AG04450 (cell line): ENCODE measurements at places on chromosomes 13 and 19. TPM values are rescaled to one million over a fixed set of nuclear protein-coding genes. Genes with fewer than 3 reads are reported as not detected.

- no peak for DNase-seq
Measured at GRCh38 chr19:10173527-10173926, 21.2 kb downstream of the DNMT1 start.

DNA sequence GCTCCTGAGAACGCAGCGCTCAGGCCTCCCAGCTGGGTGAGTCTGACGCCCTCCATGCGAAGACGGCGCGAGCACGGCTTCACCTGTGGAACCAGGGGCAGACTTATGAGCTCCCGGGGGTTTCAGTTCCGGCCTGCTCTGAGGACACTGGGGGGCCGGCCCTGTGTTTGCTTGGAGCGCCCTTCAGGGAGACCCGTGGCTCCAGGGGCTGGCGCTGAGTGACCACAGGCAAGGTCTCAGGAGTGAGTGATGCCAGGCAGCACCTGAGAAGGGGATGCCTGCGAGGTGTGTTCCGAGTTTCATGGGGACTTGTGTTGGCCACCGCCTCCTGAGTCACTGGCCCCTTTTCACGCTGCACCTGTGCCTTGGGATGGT lies 4.5 kb downstream of the MCF2L start:
- no peak for DNase-seq

The EPS8L1 gene
- 1.5 and 2.3 TPM in 2 replicates for polyA plus RNA-seq

DNA sequence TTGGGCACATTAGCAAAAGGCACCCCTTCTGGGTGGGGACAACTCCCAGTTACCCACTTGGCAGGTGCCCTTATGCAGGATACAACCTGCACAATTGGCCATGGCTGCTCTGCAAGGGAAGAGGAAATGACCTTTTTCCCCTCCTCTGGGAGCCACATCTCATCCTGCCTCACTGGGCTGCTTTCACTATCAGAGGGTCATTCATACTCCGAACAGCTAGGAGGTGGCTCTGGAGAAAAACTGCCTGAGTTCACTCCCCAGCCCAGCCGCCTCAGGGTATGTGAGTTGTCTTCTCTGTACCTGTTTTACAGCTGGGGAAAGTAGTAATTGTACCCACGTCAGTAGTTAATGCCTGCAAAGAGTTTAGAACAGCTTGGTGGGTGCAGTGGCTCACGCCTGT lies 7.1 kb upstream of the ACTN4 start:
- no peak for DNase-seq

DNA sequence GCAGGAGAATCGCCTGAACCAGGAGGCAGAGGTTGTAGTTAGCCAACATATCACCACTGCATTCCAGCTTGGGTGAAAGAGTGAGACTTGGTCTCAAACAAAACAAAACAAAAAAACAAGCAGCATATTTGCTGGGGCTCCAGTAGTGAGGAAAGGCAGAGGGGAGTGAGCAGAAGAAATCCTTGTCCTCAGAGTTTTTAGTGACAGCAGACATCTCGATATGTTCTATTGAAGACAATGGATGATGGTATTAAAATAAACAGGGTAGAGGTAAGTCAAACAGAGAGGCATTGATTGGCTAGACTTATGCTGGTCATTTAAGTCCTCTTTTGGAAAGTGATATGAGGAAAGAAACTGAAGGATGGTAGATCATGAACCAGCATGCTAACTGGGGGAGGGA lies 19.0 kb downstream of the NLRP7 start:
- DNase-seq, result no peak

The KCTD4 gene
- 0.09 and 0.14 TPM in 2 replicates for polyA plus RNA-seq

The USP12 gene
- polyA plus RNA-seq, result 14.4 and 18.0 TPM in 2 replicates

DNA sequence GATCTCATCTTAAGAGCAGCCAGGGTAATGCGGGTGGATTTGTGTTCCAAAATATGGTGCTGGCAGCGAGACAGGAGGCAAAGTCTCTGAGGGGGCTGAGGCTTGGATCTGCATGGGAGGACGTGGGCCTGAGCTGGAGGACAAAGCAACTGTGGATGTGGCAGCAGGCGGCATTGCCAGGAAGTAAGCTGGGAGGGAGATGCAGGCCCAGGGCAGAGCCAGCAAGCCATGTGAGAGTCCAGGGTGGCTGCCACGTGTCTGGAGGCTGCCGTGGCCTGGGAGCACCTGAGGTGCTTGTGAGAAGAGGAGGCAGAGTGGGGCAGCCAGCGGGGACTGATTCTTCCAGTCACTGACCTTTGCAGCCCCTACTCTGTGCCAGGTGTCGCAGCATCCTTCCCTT lies 52.0 kb downstream of the DPF1 start:
- no peak for DNase-seq

- no peak for DNase-seq
Measured at GRCh38 chr13:36847606-36848005, 28.6 kb downstream of the RFXAP start.

DNA sequence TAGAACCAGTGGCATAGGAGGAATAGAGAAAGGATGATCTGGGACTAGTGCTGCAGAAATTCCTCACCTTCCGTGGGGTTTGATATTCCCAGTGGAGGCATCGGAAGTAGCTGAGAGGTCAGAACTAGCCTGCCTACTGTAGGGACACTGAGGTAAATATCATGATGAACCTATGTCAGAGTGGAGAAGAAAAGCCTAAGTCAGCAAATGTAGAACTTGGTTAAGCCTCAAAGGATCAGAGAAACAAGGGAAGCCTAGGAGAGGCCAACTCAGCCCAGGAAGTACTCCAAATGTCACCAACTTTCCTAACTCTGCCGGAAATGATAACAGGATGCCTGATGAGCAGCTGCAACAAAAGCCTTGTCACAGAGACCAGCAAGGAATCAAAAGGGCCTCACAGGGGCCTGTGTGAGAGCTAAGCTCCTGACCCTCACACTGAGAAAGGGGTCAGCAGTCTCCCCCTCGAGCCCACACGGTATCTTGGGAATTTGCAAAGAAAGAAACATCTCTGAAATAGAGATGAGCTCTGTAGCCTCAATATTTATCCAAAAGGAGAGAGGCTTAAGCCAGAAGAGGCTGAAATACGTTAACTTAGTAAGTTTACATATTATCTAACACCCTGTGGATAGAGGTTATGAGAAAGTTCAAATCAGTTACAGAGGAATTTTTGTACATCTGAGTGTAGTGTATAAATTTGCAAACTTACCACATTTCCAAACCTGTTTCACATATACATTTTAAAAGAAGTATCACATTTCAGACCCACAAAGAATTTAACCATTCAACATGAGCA lies 1064.3 kb downstream of the DIAPH3 start:
- no peak for DNase-seq

DNA sequence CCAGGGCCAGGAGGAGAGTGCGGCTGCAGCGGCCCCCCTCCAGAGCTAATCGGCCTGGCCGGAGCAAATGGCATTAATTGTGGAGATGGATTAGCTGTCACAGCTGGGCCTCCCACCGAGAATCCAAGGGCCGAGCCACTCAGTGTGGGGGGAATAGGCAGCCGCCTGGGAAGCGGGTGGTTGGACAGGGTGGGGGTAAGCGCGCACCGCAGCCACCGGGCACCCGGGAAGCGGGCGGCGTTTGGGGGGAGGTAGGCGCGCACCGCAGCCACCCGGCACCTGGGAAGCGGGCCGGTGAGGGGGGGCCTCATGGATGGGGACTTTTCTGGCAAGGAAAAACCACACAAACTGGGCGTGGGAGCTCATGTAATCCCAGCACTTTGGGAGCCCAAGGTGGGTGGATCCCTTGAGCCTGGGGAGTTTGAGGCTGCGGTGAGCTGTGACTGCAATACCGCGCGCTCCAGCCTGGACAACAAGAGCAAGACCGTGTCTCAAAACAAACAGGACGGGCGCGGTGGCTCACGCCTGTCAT lies 9.7 kb downstream of the R3HDM4 start:
- no peak for DNase-seq

The RFXAP gene
- 3.0 and 4.0 TPM in 2 replicates for polyA plus RNA-seq

DNA sequence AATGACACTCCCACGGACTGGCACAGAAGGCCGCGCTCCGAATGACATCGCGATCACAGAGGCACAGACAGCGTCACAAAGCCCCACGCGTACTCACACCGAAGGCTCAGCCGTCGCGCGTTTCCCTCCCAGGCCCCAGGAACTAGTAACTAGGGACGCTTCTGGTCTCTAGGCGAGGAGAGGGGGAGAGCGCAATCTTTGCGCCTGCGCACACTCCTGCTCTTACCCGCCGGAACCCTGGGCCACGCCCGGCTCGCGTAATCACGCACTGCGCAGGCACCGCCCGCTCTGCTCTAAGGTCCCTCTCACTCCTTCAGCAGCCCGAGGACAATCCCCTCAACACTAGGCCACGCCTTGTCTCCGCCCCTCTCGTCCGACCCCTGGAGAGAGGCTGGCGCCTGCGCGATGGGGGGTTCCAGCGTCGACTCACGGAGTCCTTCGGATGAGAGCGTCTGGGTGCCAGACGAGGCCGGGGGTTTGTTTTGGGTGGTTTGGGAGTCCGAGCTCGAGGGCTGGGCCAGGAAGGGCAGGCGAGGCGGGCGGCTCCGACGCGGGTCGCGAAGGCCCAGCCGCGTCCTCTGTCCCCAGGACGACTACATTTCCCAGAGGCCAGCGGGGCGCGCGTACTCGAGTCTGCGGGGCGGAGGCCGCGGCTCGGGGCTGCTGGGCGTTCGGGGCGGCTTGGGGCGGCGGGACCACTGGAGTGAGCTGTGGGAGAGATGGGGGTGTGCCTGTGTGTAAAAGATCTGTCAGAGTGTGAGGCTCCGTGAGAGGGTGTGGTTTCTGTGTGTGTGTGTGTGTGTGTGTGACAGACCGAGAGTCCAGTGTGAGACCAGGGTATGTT lies at the start of gene ZNF471:
TSS of gene ZNF471 (plus strand) at position 410 of the 844 bp plus-strand sequence. CDS start 3,717 bp downstream, outside the sequence.
- peak; percentile 97 for DNase-seq

The SYDE1 gene
- 30.3 and 42.3 TPM in 2 replicates for polyA plus RNA-seq

GRCh38 chr13:43303033-43303729 lies 279.8 kb downstream of the DNAJC15 start:
- DNase-seq, result no peak

The PEAK3 gene
- polyA plus RNA-seq, result 0.04 TPM in 1 of 2 replicates, not detected in the other

GRCh38 chr19:28497137-28497536 lies 715.8 kb downstream of the UQCRFS1 start:
- no peak for DNase-seq

The CYSLTR2 gene
- polyA plus RNA-seq, result not detected in 2 replicates

The TEX29 gene
- polyA plus RNA-seq, result 4.7 and 6.1 TPM in 2 replicates

GRCh38 chr19:38120471-38121025 lies 103.5 kb downstream of the DPF1 start:
- DNase-seq, result no peak

DNA sequence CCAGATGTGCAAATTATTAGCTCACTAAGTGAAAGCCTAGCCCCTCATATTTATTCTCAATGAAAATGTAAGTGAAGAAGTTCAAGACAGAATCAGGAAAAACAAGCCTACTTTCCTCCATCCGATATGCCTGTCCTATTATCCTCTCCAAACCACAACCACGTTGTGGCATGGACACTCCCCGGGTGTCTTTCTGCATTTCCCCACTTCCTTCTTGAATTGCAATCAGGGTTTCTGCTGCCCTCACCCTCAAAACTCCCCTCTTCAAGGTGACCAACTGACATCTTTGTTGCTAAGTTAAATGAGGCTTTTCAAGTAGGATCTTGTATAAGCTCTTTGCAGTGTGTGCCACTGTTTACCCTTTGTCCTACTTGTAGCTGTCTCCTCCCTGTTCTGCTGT lies 11.8 kb downstream of the SLC25A30 start:
- DNase-seq, result no peak

- DNase-seq, result no peak
Measured at GRCh38 chr13:112825071-112825470, 135.2 kb downstream of the ATP11A start.

GRCh38 chr13:65943024-65943423 lies 1287.1 kb downstream of the PCDH9 start:
- DNase-seq, result no peak

- DNase-seq, result no peak
Measured at GRCh38 chr19:31171936-31172335, 177.3 kb downstream of the TSHZ3 start.

DNA sequence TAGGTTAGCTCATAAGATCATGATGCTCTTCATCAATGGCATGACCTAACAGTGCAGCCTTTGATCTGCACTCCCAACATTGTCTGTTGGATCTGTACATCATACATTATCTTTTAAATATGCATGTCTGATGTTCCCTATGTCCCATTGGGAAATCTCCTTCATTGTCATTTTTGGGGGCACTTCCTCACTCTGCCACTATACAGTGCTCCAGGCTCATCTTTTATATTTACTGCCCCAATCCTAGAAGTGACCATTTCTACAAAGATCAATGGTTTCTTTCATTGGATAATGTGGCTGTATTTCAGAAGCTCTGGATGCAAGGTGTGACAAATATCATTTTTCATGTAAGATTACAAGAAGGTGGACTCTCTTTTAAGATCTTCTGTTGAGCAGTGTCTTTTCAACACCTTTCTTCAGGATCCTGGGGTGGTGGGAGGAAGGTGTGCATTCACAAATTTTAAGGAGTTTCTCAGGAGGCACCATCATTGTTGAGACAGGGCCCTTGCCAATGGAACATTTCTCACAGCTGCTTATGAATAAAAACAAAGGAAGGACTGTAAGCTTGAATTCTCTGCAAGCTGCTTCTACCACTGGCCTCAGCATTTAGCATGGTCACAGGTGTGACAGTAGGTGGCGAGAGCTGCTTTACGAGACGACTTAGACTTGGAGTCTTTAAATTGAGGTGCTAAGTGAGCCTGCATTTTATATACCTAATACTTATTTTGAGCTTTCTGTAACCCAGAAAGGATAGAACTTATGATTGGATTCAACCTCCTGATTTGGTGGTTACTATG lies 403.0 kb downstream of the LMO7 start:
- no peak for DNase-seq

- no peak for DNase-seq
Measured at GRCh38 chr13:61316647-61317046, 99.0 kb downstream of the PCDH20 start.

The CEACAM7 gene
- not detected in 2 replicates for polyA plus RNA-seq

GRCh38 chr19:30252214-30252613 lies 120.0 kb upstream of the ZNF536 start:
- no peak for DNase-seq

The CERS1 gene
- 1.8 and 2.0 TPM in 2 replicates for polyA plus RNA-seq

DNA sequence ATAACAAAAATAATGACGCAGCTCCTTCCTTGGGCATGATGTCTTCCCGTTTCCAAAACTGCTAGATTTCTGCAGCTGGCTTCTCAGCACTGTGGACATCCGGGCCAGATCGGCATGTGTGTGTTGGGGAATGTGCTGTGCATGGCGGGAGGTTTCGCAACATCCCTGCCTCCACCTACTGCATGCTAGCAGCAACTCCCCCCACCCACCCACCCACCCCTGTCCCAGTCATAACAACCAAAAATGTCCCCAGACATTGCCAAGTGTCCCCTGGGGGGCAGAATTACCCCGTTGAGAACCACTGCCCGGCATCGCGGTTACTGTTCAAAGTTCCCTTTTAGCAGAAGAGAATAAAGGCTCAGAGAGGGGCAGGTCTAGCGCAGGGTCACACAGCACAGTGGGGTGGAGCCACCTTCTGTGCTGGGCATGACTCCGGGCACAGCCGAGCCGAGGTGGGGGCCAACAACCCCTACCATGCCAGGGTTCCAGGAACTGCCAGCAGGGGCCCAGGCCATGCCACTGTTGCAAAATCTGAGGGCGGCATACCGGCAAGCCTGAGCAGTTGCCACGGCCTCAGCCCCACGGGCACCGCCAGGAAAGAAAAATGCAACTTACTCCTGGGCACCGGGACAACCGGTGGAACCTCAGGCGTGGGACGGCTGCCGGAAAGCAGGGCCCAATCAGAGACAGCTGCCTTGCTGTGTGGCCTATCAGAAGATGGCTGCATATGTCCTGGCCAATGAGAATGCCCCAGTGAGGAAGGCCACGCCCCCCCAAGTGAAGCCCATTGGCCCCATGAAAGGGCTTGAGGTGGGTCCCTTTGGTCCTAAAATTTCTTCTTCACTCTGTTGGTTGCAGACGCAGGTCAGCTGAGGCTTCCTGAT lies 22.5 kb upstream of the NFIC start:
- no peak for DNase-seq

GRCh38 chr13:66915596-66916185 lies 314.4 kb downstream of the PCDH9 start:
- no peak for DNase-seq

The ZNF708 gene
- 3.1 and 4.4 TPM in 2 replicates for polyA plus RNA-seq

GRCh38 chr13:42645717-42646116 lies 71.8 kb downstream of the TNFSF11 start:
- DNase-seq, result no peak
